Skeletal muscle cell (primary cell): ENCODE measurements at places on chromosomes 7 and 10.

GRCh38 chr10:125104559-125104958, 55.8 kb downstream of the CTBP2 start:
- DNase-seq: no peak

DNA sequence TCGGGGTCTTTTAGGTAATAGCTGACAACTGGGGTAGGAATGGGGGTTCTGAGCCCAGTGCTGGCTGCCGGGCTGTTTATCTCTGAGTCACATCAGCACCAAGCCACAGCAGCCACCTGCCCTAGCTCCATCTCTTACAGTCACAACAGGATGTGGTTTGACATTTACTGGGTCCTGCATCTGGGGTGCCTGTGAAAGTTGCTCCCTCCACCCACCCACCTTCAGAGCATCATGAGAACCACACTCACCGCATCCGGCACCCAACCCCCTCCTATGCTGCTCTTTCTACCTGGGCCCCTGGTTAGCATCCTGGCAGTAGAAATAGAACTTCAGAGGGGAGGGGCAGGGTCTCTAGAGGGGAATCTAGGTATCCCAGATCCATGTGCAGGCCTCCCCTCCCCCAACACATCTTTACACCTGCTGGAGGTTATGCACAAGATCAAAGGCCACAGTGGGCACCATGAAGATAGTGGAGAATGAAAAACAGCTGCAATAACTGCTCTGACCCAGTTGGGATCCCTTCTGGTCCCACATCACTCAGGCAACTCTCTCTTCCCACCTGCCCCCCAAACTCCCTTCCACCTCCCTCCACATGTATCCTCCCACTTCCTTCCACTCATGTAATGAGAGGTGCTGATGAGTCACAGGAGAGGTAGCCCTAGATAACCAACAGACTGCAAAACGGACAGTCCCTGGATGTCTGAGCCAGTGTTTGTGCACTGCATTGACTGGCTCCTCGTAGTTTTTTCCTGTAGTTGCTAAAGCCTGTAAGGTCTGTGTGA, 38.2 kb downstream of the PRSS2 start:
- no peak for DNase-seq

- DNase-seq: no peak
These were observed 587 bp upstream of the UNCX start for GRCh38 chr7:1232103-1232466.

DNA sequence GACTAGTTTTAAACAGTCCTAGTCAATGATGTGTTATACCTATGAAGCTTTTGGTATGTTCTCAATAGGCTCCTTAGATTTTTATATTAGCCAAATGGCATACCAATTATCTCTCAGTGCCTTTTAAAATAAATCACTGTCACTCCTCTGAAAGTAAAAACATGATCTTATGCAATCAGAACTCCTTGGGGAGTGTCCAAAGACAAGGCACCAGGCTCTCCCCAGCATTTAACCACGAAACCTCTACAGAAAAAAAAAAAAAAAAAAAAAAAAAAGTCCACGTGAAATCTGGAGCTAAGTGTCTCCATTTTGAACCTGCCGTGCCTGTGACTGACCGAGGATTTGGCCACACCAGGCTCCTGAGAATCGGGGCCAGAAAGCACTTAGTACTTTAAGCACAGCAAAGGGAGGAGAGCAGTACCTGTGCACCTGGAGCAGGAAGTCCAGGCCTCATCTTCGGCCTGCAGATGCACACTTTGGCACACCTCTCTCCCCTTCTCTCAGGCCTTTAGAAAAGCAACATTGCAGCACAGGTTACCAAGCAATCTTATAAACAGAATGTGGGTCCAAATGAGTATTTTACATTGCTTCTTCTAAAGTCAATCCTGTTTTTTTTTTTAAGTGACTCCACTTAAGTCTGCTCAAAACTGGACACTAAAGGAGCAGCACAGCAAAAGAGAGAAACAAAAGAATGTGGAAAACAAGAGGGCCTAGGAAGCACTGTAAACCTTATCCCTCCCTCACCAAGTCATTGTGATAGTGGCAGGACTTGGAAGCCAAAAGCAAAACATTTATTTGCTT, 1.5 kb downstream of the FAM13C start:
- no peak for DNase-seq

DNA sequence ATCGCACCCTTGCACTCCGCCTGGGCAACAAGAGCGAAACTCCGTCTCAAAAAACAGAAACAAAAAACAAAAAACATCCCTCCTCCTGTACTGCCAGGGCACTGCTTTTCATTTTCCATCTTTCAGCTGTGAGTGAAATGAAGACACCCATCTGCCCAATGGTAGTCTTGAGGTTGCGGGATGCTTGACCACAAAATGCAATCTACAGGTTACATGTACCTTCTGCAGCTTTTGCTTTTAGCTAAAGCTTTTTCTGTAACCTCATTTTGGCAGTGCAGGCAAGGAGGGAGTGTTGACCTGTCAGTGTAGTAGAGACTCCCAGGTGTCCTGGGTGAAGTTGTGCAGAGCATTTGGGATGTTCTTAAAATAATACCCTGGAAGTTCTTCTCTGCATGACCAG, 476.5 kb downstream of the CALN1 start:
- no peak for DNase-seq

DNA sequence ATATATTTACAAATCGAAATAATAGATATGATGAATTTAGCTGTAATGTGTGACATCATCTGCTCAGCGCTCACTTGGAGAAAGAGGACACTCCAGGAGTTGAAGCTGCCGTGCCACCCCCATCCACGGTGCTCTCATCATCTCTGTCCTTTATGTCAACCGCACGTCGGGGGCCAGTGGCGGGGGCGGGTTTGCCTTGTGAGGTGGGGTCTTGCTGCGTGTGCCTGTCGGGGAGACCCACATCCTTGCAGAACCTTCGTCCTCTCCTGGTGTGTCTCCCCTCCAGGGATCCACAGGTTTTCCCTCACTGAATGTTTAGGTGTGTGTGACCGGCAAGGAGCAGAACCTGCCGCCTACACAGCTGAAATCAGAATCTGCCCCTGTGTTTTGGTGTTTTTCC, 71.6 kb downstream of the INPP5A start:
- no peak for DNase-seq

- no peak for DNase-seq
These were observed 131.3 kb downstream of the FANK1 start for GRCh38 chr10:126027692-126028091.

- DNase-seq: no peak
These were observed 26.4 kb upstream of the ADO start for GRCh38 chr10:62778125-62778524.

GRCh38 chr10:42640610-42641229, 2.4 kb upstream of the ZNF33B start:
- DNase-seq: no peak

GRCh38 chr10:14089556-14090292, 241.0 kb downstream of the FRMD4A start:
- DNase-seq: no peak

DNA sequence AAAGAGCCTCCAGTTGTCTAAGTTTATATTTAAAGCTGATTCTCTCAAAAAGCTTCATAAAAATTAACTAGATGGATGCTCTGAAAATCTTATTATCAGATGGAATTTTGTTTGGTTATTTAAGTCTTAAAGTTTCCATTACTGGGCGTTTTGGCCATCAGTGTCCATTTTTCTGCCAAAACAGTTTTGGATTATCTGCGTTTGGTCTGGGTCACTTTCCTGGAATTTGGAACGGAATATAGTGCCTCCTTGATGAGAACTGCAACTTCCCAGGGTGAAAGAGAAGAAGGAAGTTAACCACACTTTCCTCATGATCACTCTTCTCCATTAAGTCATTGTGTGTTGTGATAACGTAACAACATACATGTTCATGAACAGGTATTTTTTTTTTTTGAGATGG, 764.9 kb upstream of the AUTS2 start:
- no peak for DNase-seq

DNA sequence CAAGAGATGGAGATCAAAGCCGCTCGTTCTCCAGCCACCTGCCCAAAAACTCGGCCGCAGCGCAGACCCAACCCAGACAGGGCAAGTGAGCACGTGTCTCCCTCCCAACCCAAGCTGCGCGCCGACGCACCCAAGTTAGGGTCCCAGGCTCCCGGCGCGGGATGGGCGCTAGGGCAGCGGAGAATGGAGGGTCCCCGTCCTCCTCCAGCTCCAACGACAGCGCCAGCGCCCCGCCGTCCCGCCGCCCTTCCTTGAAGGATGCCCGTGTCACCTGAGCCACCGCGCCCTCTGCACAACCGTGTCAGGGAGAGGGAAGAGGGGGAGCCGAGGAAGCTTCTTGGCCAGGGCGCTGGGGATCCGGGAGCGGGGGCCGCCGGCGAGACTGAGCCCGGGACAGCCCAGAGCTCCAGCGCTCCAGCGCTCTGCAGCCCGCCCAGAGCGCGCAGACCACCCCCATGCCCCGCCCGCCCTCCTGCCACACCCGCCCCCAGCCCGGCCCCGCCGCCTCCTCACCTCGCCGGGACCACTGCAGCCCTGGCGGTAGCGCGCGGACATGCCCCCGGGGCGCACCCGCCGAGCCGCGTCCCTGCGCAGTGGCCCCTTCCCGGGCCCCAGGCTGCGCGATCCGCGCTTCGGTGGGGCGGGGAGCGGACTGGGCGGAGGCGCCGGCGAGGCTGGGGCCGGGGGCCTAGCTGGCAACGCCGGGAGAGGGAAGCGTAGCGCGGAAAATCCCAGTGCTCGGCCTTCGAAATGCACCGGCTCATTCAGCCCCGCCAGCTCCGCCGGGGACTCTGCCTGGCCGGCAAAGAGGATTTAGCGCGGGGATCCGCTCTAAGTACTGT, at the start of gene SLC16A12:
SLC16A12 (minus strand) TSS at position 424 of the 842 bp plus-strand sequence. CDS start 73,016 bp downstream, outside the sequence.
- DNase-seq: no peak

DNA sequence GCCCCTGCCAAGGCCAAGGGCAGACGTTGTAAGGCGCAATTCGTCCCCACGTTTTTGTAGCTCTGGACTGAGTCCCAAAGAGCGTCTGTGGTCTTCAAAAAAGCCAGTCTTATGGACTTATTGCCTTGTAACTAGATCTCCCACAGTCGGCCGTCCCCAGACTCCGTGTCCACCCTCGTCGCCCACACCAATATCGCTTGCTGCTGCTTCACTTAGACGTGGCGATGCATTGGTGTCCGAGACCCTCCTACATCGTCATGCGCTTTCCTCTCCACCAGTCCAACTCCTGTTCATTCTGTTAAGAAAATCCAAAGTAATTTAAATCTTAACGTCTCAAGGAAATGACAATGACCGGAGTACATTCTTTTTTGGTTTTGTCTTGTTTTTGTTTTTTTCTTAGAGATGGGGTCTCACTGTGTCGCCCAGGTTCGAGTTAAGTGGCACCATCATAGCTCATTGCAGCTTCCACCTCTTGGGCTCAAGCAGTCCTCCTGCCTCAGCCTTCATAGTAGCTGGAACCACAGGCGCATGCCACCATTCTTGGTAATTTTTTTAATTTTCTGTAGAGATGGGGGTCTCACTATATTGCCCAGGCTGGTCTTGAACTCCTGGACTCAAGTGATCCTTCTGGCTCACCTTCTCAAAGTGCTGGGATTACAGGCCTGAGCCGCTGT, 851 bp downstream of the KIFBP start:
- DNase-seq: no peak

DNA sequence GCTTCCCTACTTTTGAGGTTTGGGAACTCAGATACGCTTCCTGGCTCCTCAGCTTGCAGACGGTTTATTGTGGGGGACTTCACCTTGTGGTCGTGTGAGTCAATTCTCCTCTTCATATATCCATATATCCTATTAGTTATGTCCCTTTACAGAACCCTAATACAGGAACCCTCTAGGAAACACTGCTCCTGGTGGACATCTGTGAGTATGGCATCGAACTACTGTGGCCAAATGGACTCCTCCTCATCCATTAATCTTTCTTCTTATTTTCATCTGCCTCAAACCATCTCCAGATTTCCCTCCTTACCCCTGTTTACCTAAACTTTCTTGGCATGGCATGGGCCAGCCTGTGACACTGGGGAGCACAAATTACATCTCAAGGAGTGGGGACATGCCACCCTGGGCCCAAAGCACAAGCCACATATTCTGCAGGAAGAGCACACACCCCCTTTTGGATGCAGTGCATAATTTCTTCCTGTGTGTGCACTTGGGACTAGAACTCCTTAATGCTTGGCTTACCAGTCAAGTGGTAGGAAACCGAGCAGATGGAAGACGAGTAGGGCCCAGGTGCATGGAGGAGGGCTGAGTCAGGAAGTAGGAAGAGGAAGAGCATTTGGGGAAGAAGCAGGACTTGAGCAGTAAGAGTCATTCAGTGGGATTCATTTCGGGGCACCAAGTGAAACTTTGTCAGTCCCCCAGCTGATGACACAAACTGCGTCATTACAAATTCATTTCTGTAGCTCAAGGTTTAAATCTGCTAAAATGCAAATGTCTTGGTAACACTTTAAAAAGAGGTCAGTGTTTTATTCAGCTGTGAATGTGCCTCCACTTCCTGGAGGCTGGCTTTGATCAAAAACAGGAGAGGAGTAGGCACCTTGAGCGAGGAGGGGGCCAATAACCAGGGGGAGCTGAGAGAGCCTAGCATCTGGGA, 80.8 kb upstream of the PLXNA4 start:
- DNase-seq: no peak

- no peak for DNase-seq
These were observed 74.8 kb upstream of the SVIL start for GRCh38 chr10:29709484-29710002.

GRCh38 chr10:47222461-47222860, 77.5 kb upstream of the GDF10 start:
- DNase-seq: no peak

GRCh38 chr10:124240839-124241291, 147.5 kb upstream of the CHST15 start:
- DNase-seq: no peak

- no peak for DNase-seq
These were observed at the start of gene CHST15 for GRCh38 chr10:124092860-124093773. Gene CHST15 (minus strand): TSS chr10:124093598. CDS start chr10:124046212, 47,386 bp downstream.

- no peak for DNase-seq
These were observed 57.2 kb downstream of the RASGEF1A start for GRCh38 chr10:43209651-43210141.
